CD4-positive, alpha-beta T cell treated with Interleukin-15 for 4 hours (primary cell): ENCODE measurements at places on chromosomes 7 and 10.

GRCh38 chr7:50832744-50833143 lies 50.0 kb upstream of the GRB10 start:
- no peak for DNase-seq

GRCh38 chr7:76356823-76357222 lies 2.0 kb downstream of the YWHAG start:
- no peak for DNase-seq

- no peak for DNase-seq
Observed at GRCh38 chr7:3955751-3956696, 655.0 kb downstream of the SDK1 start.

DNA sequence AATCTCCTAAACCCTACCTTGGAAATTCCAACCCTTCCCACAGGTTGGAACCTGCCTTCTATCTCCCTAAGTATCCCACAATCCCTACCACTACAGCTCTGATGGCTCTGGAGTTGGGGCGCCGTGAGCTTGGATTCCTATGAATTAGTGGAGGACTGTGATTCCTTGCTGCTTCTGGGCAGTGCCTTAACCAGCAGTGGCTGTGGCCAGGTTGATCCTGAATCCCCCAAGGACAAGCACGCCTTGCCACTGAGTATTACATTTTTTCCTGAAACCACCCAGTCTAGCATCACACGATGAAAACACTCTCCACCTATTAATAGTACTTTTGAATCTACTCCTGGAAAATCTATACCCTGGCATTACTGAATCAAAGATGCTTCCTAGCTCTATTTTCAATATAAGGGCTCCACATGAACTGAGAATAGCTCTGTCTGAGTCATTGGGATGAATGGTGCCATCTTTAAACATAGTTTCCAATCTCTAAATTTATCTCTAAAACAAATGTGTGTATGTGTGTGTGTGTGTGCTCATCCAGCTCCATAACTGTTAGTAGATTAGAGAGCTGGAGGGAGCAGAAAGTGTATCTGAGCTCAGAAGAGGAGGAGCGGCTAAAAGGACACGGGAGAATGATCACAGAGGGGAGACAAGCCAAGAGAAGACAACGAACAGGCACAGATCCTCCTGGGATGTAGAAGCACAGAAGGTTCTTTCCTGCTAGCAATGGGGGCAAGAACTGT lies 11.9 kb upstream of the INPP5F start:
- DNase-seq, result no peak

DNA sequence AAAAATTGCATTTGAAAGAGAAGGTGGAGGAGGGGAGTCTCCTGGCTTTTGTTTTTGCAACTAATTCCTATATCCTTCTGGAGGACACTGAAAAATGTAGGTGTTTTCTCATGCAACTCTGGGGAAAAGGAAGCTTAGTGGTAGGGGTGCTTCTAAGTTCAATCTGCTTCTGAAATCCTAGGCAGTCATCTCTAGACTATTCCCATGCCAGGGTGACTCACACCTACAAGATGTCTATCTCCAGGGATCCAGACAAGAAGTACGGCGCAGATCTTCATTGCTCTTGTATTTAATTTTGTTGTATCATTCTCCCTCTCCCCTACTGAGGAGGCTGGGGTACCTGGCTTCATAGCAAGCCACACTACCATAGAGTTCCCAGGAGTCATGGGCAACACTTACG lies 258.8 kb downstream of the PHF14 start:
- DNase-seq, result no peak

DNA sequence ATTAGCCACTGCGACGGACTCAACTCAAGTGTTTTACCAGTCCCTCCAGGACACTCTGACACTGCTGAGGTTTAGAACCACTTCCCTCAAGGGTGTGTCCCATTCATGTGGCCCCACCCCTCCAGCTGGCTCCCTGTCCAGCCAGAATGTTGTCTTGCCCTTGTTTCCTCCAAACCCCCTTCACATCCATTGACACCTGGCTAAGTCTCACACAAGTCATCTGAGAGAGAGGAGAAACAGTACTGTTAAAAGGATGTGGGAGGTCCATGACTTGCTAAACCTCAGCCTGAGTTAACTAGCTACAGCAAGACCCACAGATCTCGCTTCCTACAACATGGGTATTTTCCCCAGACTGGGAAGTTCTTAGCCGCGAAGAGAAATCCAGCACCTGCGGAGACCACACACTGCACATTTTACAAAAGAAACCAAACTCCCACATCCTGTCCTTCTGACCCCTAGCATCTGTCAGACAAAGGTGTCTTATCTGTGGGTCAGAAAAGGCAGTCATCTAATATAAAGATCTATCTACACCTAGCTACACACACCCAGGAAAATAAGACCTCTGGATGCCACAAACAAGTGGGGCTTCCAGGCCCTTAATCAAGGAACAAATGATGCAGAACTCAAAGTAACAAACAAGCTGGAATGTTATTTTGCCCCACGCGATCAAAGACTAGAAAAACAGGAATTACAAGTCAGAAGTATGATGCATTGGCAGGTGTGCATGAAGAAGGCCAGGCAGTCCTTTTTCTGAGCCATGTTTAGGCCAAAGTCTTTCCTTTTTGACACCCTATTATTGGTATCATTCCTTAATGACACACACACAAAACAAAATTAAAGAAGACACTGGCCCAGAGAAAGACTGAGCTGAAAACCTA lies 13.9 kb downstream of the OSBPL3 start:
- DNase-seq, result peak; percentile 36

- DNase-seq, result no peak
Observed at GRCh38 chr10:29710128-29710527, 75.4 kb upstream of the SVIL start.

- DNase-seq, result no peak
Observed at GRCh38 chr7:147539685-147540084, 1050.9 kb upstream of the C7orf33 start.

- peak; percentile 42 for DNase-seq
Observed at GRCh38 chr7:150406567-150407421, 27.7 kb downstream of the ZNF775 start.

DNA sequence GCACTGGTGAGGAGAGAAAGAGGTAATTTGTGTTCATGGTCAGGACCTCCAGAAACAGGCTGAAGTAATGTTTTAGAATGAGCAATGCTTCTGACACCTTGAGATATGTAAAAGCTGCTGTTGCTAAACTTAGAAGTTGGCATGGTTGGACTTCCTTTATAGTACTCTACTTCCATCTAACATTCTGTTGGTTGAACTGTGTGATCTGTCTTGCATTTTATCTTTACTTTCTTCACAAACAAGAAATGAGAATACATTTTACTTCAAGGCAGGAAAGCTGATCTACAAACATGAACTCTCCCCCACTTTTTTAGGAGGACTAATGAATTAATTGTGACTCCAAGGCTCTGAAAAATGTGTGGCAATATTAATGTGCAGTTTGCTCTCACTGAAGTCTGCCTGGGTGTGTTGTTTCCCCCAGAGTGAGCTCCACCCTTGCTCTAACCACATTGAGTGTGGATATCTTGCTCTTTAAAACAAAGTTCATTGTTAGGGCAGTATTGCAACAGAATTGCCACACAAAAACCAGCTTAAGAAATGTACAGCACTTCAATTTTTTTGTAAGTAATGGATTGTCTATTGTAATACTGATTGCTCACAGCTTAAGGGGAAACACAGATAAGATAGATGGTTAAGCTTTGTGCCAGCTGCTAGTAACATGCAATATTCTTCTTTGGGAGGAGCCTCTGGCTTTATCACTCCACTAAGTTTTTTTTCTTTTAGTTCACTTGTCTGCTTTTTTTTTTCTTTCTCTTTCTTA lies 69.0 kb downstream of the ADD3 start:
- DNase-seq, result peak; percentile 68

DNA sequence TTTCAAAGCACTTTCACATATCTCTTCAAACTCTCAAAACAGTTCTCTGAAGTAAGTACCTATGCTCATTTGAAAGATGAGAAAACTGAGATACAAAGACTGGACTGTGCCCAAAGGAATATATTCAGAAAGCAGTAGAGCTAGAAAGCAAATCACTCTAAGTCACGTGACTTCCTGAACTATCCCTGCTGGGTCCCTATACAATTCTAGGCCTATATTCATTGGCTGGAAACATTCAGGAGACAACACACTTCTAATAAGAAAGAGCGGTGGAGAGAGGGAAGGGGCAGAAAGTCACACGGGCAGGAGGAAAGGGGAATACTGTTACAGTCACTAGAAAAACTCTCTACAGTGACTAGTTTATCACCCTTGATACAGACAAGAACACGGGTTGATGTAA lies 140.0 kb downstream of the CHCHD3 start:
- no peak for DNase-seq
